ENCODE measurements at places on chromosomes 6 and 20.

DNA sequence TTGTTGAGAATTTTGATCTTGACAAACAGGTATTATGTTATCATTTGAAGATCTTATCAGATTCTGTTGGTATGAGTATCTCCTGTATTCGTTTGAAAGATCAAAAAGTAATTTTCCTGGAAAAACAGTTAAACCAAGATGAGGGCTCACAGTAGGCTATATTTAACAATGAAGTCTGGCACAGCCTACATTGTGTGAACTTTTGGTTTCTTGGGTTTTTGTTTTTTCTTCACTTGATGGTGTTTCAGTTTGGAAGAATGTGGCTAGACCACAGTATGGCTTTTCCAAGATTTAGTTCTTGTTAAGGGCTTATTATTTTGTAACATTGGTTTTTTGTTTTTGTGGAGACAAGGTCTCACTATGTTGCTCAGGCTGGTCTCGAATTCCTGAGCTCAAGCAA, 306.4 kb downstream of the CDKAL1 start:
- DNase-seq: no peak

GRCh38 chr6:26124781-26125685, 37.8 kb downstream of the HFE start:
- peak; percentile 81 for DNase-seq

DNA sequence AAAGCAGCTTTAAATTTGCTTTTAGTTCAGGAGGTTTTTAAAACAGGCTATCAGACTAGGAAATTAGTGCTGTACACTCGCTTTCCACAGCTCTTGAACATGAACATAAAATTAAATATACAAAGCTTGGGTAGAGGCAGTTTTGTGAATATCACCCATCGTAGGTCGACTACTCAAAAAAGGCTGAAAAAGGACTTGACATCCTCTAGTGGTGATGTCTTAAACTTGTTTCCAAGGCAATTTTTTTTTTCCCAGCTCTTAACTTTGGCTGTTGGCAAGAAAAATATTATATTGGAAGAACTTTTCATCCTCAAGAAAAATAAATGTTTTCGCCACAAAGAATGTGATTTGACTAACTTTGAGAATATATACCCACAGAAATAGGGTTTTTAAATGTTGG, 2.9 kb downstream of the MAP7 start:
- peak; percentile 90 for DNase-seq

- DNase-seq: no peak
Observed at GRCh38 chr20:62823688-62824475, 7.0 kb downstream of the COL9A3 start.

DNA sequence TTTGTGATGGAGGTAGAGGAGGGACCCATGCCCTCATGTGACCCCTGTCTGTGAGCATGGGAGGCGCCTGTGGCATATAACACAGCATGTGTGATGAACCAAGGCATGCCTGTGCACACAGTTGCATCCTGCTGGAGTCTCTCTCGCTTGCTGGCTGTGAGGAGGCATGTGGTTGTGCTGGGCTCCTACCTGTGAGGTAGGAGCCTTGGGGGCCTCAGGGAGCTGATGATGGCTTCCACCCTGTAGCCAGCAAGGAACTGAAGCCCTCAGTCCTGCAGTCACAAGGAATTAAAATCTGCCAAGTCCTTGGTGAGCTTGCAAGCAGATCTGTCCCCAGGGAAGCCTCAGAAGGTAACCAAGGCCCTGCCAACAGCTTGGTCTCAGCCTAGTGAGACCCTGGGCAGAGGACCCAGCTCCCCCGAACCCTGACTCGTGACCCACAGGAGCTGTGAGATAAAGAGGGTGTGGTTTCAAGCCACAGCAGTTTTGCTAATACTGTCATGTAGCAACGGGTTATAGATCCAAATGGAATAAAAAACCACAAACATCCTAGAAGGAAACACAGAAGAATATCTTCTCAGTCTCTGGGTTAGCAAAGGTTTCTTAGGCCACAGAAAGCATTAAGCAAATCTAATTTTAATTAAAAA, 145.7 kb downstream of the WDR27 start:
- DNase-seq: peak; percentile 50

DNA sequence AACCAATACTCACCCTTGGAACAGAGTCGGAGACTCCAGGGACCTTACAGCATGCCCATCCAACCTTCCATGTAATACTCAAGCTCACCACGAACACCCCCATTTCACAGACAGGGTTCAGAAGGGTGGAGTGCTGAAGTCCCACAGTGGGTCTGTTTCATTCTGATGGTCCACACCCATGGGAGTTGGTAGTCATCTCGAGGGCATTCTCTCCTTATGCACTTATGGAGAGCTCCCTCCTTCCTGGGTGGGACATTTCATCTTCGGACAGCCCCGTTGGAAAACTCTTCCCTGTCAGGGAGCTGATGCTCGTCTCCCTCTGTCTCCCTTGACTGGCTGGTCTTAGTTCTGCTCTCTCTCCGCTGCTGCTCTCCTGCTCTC, 38.9 kb downstream of the COX4I2 start:
- peak; percentile 60 for DNase-seq

- DNase-seq: no peak
Observed at GRCh38 chr20:34364223-34364506, 1.1 kb downstream of the ITCH start.

DNA sequence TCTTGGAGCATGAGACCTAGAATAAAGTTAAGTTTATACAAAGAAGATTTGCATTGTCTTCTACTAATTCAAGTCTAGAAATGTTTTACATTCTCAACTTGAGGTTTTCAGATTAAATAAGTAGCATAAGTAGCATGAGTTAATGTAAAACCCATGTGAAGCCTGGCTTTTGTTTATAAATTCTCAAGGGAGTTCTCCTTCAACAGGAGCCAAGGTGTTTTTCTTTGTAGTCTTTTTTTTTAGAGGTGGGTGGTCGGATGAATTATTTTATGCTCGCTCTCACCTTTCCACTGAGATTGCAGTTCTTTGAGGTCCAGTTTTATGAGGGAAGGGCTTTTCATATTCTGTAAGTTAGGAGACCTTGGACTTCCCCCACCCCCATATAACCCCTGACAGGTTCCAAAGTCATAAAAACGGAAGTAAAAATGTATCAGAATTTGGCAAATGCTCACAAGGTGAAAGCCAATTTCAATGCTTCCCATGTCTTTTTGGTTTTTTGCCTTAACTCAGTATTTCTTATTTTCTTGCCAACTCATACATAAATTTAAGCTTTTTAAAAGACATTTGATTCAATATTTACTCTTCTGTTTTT, 244.3 kb upstream of the ASCC3 start:
- no peak for DNase-seq

DNA sequence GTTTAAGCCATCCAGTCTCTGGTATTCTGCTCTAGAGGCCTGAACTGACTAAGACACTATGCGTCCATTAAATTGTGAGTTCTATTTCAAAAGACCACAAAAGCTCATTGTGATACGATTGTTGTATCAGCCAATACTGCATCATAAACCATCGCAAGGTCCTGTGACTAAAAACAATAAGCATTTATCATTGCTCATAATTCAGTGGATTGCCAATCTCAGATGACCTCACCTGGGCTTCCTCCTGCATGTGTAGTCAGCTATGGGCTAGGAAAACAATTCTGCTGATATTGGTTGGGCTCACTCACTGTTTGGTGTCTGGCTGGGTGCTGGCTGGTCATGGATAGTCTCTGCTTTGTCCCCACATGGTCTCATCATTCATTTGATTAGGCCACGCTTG, 592.7 kb upstream of the BTBD3 start:
- no peak for DNase-seq

DNA sequence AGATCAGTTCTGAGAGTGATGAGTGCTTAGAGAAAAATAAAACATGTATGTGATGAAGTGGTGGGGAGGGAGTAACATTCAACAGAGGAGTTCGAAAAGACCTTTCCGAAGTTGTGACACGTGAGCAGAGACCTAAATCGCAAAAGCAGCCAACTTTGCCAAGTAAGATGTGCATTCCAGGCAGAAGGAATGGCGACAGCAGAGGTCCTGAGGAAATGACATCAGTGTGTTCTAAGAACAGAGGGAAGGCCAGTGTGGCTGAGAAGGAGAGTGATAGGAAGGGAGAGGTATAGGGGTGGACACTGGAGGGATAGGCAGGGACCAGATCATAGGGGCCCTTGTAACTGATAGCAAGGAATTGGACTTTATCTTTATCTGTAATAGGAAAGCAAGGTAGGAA, 51.3 kb downstream of the ADAT2 start:
- DNase-seq: no peak

GRCh38 chr20:5192570-5193431, 66.0 kb downstream of the CDS2 start:
- DNase-seq: no peak

- peak; percentile 94 for DNase-seq
Observed at GRCh38 chr20:62822788-62823651, 6.2 kb downstream of the COL9A3 start.

GRCh38 chr6:130105996-130106704, 87.8 kb downstream of the L3MBTL3 start:
- DNase-seq: peak; percentile 84

- DNase-seq: peak; percentile 31
Observed at GRCh38 chr6:140062043-140063020, 687.9 kb upstream of the CITED2 start.

GRCh38 chr20:15992564-15992963, 580.7 kb downstream of the KIF16B start:
- no peak for DNase-seq

- no peak for DNase-seq
Observed at GRCh38 chr20:1479831-1480595, 11.2 kb downstream of the SIRPB2 start.

All from hematopoietic multipotent progenitor cell treated with erythropoietin and hydrocortisone succinate and interleukin-3 and kit ligand, for 4 days (in vitro differentiated cells).